Kidney epithelial cell (primary cell): ENCODE measurements at places on chromosomes 7 and 10.

- no peak for DNase-seq
Observed at GRCh38 chr10:75117995-75118394, 6.5 kb downstream of the SAMD8 start.

GRCh38 chr10:116998172-116998571 lies 6.8 kb downstream of the SHTN1 start:
- DNase-seq = no peak

- no peak for DNase-seq
Observed at GRCh38 chr10:67802767-67803538, 35.0 kb downstream of the DNAJC12 start.

GRCh38 chr7:871900-872537 lies 4.3 kb upstream of the GET4 start:
- DNase-seq = no peak

DNA sequence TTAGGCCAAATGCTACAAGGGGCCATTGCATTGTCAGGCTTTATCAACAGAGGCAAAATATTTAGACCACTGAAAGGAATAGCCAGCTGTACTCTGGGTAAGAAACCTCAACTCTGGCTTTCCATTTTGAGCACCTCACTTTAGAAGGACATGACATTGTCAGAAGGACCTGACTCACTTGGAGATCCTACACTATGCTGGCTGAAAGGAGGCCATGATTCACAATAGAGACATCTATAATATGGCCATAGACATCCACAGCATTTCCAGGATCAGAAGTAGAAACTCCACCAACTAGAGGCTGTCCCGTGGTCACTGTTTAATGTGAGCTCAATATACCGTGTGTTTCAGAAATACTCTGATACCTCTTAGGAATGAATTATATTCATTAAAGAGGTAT lies 140.9 kb downstream of the BTAF1 start:
- no peak for DNase-seq

DNA sequence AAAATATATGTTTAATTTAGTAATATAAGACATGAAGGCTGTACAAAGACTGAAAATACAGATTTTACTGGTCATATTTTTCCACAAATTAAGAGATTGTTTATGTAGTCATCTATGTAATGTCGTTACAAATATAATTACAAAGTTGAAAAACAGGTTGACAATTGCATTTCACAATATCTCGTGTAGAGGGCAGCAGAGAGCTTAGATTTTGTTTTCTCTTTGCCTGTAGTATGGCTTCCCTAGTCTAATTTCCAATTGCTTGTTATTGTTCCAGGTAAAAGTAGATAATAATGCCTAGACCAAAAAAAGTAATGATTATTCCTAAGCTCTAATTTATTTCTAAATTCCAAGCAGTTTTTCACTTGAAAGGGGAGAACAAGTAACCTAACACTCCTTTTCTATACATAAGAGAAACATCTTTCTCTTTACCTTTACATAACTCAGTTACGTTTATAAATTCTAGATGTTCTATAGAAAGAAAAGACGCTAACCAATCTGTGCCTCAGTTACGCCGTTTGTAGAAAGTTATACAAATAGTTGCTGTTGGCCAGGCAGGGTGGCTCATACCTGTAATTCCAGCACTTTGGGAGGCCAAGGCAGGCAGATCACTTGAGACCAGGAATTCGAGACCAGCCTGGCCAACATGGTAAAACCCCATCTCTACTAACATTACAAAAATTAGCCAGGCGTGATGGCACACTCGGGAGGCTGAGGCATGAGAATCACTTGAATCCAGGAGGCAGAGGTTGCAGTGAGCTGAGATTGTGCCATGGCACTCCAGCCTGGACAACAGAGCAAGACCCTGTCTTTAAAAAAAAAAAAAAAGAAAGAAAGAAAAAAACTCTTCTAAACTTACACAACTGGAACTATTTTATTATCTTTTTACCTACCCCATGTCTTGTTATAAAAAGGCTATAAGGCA lies 30.0 kb downstream of the NET1 start:
- no peak for DNase-seq

- DNase-seq = no peak
Observed at GRCh38 chr10:23342213-23342884, 2.2 kb downstream of the C10orf67 start.

- no peak for DNase-seq
Observed at GRCh38 chr7:7779888-7780287, 61.5 kb upstream of the RPA3 start.

- no peak for DNase-seq
Observed at GRCh38 chr10:112926906-112927688, 22.9 kb upstream of the TCF7L2 start.

- DNase-seq = no peak
Observed at GRCh38 chr10:130497056-130498010, 361.1 kb downstream of the GLRX3 start.

DNA sequence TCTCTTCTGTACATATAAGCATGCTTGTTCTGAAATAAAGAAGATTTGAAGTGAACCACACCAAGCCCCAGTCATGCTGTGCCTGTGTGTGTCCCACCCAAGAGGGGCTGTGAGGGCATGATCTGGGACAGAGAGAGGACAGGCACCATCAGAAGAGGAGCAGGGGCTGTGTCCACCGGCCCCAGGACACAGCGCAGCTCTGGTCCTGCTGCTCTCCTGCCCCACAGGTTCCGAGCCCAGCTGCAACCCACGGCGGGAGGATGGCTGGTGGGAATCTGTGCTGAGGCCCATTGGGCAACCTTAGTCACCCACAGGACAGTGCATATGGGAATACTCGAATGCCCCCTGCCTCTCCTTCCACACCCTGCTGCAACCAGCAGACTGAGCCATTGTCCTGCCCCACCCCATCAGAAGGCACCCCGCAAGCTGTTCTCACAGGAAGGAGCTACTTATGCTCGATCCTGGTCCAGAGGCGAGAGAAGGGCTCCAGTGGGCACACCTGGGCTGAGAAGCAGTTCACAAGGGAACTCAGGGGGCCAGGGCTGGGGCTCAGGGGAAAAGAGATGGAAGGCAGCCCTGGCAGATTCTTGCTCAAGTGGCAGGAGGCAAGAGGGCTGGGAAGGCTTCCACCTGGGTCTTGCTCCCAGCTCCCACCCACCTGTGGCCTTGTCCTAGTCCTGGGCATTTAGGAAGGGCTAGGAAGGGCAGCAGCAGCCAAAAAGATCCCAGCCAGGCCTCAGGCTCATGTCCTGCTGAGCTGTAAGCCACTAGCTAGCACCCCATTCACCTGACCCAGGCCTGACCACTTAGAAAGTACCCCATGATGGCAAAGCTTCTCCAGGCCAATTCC lies 31.9 kb downstream of the LDB3 start:
- no peak for DNase-seq

DNA sequence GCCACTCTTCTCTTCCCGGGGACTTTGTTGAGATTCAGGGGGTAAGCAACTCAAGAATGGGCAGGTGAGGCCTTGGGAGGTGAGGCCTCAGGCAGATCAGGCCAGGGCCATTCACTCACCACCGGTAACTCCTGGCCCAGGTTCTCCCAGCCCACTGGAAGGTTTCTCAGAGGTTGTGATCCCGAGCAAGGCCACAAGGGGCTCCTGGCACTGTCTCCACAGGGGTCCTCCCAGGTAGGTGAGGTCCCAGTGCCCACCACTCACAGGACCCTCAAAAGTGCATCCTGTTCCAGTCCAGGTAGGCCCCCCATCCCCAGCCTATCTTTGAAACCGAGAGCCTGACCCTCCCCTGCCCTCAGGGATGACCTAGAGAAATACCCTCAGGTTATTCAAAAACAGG lies 236.1 kb downstream of the BUB3 start:
- DNase-seq = no peak

GRCh38 chr10:13224210-13224995 lies 9.8 kb downstream of the UCMA start:
- DNase-seq = no peak

- no peak for DNase-seq
Observed at GRCh38 chr7:111045449-111045848, 45.5 kb upstream of the LRRN3 start.

DNA sequence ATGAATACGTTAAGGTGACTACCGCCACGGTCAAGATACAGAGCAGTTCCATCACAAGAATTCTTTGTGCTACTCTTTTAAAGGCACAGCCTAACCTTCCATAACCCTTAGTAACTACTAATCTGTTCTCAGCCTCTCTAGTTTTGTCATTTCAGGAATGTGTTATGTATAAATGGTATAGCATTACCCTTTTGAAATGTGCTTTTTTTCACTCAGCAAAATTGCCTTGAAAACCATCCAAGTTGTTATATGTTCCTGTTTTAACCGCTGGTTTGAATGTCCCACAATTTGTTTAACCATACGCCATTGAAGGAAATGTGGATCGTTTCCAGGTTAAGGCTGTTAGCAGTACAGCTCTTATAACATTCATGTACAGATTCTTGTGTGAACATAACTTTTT lies 32.0 kb downstream of the WAC start:
- no peak for DNase-seq
